ENCODE measurements at places on chromosomes 12 and 14. TPM values are rescaled to one million over a fixed set of nuclear protein-coding genes. Genes with fewer than 3 reads are reported as not detected.

GRCh38 chr14:74258764-74259035 is 19.5 kb downstream of the VSX2 start:
- DNase-seq = no peak

DNA sequence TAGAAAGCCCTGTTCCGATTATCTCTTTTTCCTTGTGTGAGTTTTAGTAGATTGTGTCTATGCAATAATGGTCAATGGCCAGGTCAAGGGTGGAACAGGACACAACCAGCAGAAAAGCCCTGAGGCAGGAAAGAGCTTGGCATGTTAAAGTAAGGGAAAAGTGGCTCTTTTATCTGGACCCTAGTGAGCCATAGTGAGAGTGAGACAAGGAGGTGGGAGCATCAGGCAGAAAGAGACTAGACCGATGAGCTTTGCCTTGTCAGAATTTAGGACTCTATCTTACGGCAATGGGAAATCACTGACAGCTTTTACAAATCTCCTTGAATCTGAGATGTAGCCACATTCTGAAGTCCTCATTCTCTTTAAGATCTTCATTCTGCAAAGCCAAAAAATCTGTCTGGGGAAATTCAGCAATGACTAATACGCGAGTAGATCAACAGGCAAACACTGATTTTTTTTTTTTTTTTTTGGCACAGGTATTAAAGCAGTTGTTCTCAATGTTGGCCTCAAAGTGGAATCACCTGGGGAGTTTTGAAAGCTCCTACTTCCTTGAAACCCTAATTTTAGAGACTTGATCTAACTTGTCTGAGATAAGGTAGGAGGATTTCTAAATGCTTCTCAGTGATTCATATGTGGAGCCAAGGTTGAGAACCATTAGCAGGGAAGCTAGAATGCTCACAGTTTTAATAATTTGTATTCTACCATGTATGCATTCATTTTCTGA is 33.9 kb downstream of the TMEM19 start:
- DNase-seq = no peak

GRCh38 chr14:101109981-101110728 is 206.6 kb upstream of the RTL1 start:
- DNase-seq = no peak

GRCh38 chr14:35222872-35223466 is 69.2 kb upstream of the PSMA6 start:
- no peak for DNase-seq

DNA sequence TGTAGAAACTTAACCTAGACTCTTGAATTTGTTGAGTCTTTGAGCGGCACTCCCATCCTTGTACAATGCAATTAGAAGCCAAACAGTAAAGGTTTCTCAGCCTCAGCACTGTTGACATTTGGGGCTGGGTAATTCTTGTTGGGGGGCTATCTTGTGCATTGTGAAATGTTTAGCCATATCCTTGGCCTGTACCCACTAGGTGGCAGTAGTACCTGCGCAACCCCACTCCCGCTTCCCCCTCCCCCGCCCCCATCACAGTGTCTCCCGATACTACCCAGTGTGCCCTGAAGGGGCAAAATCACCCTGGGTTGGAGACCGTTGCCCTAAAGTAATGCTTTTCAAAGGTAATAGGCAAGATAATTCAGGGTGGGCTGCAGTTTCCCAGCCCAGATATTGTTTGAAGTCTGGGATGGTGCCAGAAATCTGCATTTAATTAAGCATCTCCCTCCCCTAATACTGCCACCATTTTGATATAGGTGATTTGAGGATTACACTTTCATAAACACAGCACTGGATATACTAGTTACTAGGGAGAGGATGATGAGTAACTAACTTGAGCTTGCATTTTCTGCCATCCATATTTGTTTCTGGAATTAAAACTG is 1.8 kb downstream of the COX6A1 start:
- DNase-seq = peak; percentile 67

- DNase-seq = no peak
Measured at GRCh38 chr12:63206909-63207308, 55.9 kb upstream of the AVPR1A start.

NKX2-8 gene
- 0.46 TPM for total RNA-seq

CCDC196 gene
- total RNA-seq = not detected

NOS1 gene
- not detected for total RNA-seq

SLC22A17 gene
- total RNA-seq = 2.2 TPM

Measured in NCI-H460 (cell line).